Stimulated activated CD4-positive, alpha-beta T cell treated with anti-CD3 and anti-CD28 coated beads, TNF-alpha, amount 100 ng/mL, for 24 hours (primary cell): ENCODE measurements at places on chromosomes 2 and 18.

DNA sequence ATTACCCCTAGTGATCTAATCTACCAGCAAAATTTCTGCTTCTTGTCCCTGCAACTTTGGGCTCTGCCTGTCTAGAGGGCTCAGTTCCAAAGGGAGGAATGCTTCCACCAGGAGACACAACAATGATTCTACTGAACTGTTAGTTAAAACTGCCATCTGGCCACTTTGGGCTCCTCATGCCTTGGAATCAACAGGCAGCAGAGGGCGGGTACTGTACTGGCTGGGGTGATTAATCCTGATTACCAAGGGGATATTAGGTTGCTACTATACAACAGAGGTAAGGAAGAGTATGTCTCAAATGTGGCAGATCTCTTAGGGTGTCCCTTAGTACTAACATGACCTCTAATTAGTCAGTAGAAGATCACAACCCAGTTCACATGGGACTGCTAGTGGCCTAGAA is 21.4 kb downstream of the HADHA start:
- DNase-seq: no peak

GRCh38 chr2:224986477-224986876 is 55.8 kb downstream of the DOCK10 start:
- DNase-seq: no peak

GRCh38 chr2:41873102-41874031 is 174.5 kb upstream of the PKDCC start:
- DNase-seq: no peak

GRCh38 chr2:207787017-207787416 is 17.3 kb upstream of the FZD5 start:
- DNase-seq: no peak

DNA sequence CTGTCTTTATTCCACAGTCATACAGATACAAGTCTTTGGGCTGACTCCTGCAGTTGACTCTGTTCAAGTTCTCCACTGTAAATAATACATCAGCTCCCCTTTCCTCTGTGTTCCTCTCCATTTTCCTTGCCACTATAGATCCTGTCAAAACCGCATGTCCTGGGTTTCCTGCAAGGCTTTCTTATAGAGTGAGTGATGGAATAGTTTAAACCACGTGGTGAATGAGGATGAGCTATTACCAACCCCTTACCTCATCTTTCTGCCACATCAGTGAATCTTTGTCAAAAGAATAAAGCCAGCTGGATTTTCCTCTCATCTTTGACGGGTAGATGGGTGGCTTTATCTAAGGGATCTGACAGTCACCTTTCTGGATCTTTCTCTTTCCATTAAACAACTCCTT is 3.9 kb upstream of the GALNT14 start:
- DNase-seq: no peak

DNA sequence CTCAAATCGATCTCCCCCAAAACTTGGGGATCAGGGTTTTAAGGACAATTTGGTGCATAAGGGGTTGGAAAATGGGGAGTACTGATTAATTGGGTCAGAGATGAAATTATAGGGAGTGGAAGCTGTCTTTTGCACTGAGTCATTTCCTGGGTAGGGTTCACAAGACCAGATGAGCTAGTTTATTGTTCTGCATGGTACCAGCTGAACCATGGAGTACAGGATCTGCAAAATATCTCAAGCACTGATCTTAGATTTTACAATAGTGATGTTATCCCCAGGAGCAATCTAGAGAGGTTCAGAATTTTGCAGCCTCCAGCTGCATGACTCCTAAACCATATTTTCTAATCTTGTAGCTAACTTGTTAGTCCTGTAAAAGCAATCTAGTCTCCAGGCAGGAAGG is 73.1 kb downstream of the CPO start:
- DNase-seq: no peak
